K562 (cell line): ENCODE measurements at places on chromosomes 2 and 18. TPM values are rescaled to one million over a fixed set of nuclear protein-coding genes. Genes with fewer than 3 reads are reported as not detected.

Gene TGFA
- total RNA-seq: not detected in 2 replicates

Gene IL1RL2
- total RNA-seq: not detected in 2 replicates

Gene ZNF142
- total RNA-seq: 25.4 and 26.1 TPM in 2 replicates

Gene ARHGAP25
- 9.8 and 13.2 TPM in 2 replicates for total RNA-seq

Gene AFF3
- total RNA-seq: 0.02 and 0.11 TPM in 2 replicates

Gene GPR17
- not detected in 2 replicates for total RNA-seq

Gene DSC1
- not detected in 2 replicates for total RNA-seq

Gene SATB2
- 34.0 and 34.3 TPM in 2 replicates for total RNA-seq

Gene SCYGR4
- total RNA-seq: not detected in 2 replicates

Gene ELOA2
- total RNA-seq: not detected in 2 replicates

GRCh38 chr2:237262838-237263771 is 150.9 kb downstream of the COL6A3 start:
- DNase-seq: no peak
- H3K4me3 ChIP-seq: no peak overlapping the region
- no peaks in the 10 kb centered on the region for H3K4me1 ChIP-seq
- H3K27me3 ChIP-seq: peaks cover 6% of the 10 kb centered on the region; the same call in 1 of the 2 replicates

DNA sequence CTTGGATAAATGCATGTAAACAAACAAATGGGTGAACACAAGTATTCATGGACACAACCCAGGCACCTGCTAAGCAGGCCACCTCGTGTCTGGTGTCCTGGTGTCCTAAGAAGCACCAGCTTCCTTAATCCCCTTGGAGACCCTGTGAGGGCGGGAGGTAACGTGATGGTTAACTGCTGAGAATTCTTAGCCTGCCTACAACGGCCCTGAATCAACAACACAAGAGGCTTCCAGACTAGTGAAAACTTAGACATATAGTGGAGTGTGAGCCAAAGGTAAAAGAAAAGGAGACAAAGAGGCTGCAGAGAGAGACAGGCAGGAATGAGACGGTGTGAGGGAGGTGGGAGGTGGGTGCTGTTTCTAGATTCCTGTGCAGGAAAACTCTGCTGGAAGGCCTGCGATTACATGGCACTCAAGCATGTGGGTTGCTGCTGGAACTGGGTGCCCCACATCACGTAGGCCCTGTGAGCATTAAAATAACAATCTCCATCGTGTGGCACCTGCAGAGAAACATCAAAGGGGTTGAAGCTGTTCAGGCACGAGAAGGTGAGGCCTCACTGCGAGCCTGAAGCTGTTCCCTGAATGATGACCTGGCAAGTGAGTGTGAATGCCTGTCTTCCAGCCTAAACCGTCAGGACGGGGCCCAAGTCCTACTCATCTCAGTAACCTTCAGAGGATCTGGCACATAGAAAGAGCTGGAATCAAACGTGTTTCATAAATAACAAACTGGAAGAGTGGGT is 64.2 kb downstream of the RPL37A start:
- H3K27me3 ChIP-seq: peaks cover 24% of the 10 kb centered on the region
- no peaks in the 10 kb centered on the region for H3K36me3 ChIP-seq
- DNase-seq: no peak
- H3K4me1 ChIP-seq: no peaks in the 10 kb centered on the region

GRCh38 chr2:133586978-133587377 is 18.7 kb upstream of the NCKAP5 start:
- no peak for DNase-seq
- H3K4me1 ChIP-seq: no peaks in the 10 kb centered on the region
- H3K27me3 ChIP-seq: no peaks in the 10 kb centered on the region
- no peak overlapping the region for H3K4me3 ChIP-seq
- no peaks in the 10 kb centered on the region for H3K36me3 ChIP-seq

DNA sequence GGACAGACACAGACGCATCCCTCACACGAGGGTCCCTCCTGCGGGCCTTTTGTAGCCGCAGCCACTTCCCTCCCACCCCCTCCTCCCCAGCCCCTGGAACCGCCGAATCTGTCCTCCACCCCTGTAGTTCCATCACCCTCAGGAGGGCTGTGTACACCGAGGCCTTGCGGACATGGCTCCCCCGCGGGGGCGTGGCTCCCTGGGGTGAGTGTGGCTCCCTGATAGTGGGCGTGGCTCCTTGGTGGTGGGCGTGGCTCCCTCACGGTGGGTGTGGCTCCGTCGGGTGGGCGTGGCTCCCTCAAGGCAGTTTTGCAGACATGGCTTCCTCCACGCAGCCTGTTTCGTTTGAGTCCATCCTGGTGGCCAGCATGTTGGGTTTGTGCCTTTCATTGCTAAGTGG is 420.7 kb upstream of the SALL3 start:
- H3K4me1 ChIP-seq: no peaks in the 10 kb centered on the region
- H3K36me3 ChIP-seq: no peaks in the 10 kb centered on the region
- peak; percentile 84 for DNase-seq
- H3K27me3 ChIP-seq: no peaks in the 10 kb centered on the region
- H3K27ac ChIP-seq: no peak overlapping the region
- H3K4me3 ChIP-seq: no peak overlapping the region

DNA sequence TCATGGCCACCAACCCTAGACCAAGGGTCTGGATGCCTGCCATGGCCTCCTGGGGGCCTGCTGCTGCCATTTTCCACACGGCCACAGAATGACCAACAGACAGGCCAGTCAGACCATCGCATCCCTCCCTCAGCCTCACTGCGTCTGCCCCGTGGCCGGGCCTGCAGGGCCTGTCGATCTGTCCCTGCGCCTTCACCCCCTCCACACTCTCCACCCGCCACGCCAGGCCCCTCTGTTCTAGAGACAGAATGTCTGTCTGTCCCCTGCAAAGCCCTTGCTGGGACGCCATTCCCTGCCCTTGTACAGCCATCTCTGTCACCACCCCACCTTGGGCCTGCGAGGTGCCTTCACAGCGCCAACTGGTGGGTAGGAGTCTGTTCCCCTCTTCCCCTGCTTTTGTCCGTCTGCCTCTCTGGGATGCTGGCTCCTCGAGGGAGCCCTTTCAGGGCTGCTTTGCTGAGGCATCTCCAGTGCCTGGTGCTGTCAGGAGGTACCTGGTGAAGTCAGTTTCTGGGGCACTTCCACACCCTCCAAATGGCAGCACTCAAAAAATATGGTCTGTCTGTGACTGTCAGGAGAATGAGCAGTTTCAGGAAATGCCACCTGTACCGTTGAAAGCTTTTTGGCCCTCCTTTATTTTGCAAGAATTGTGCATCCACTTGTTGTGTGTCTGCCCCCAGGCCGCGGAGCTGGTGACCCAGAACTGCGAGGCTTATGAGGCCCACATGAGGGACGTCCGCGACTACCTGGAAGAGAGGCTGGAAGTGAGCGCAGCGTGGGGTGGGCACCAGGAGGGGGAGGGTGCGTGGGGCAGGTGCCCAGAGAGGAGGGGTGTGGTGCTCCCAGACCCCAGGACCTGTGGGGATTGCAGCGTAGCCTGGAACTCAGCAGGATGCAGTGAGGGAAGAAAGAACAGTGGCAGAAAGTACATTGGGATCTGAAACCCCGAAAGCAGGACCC is 6.7 kb upstream of the ESPNL start:
- H3K27ac ChIP-seq: no peak overlapping the region
- H3K36me3 ChIP-seq: peaks cover 17% of the 10 kb centered on the region; the same call in 2 of the 3 replicates
- H3K27me3 ChIP-seq: no peaks in the 10 kb centered on the region
- no peaks in the 10 kb centered on the region; the same call in 2 of the 3 replicates for H3K4me1 ChIP-seq
- no peak for DNase-seq
- no peak overlapping the region for H3K4me3 ChIP-seq

GRCh38 chr2:197045115-197045514 is 118.6 kb upstream of the PGAP1 start:
- no peaks in the 10 kb centered on the region for H3K36me3 ChIP-seq
- H3K27me3 ChIP-seq: no peaks in the 10 kb centered on the region
- no peaks in the 10 kb centered on the region for H3K4me1 ChIP-seq
- H3K27ac ChIP-seq: no peak overlapping the region
- no peak overlapping the region for H3K4me3 ChIP-seq

DNA sequence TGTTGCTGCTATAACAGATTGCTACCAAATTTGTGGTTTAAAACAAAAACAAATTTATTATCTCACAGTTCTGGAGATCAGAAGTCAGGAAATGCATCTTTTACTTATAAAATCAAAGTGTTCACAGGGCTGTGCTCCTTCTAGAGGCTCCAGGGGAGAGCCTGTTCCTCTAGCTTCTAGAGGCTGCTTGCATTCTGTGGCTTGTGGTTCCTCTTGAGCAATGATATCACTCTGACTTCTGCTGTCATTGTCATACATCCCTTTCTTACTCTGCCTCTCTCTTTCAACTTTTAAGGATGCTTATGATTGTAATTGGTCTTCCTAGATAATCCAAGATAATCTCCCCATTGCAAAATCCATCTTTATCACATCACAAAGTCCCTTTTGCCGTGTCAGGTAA is 6.1 kb upstream of the DCC start:
- DNase-seq: no peak
- H3K27ac ChIP-seq: no peak overlapping the region
- H3K27me3 ChIP-seq: no peaks in the 10 kb centered on the region
- no peak overlapping the region for H3K4me3 ChIP-seq

GRCh38 chr2:13522917-13523821 is 806.4 kb downstream of the TRIB2 start:
- DNase-seq: no peak
- H3K27ac ChIP-seq: no peak overlapping the region
- no peaks in the 10 kb centered on the region for H3K27me3 ChIP-seq
- H3K36me3 ChIP-seq: no peaks in the 10 kb centered on the region
- H3K4me3 ChIP-seq: no peak overlapping the region

GRCh38 chr18:23945416-23946079 is 69.0 kb upstream of the TTC39C start:
- H3K4me1 ChIP-seq: no peaks in the 10 kb centered on the region
- no peak overlapping the region for H3K27ac ChIP-seq
- H3K36me3 ChIP-seq: no peaks in the 10 kb centered on the region
- no peak for DNase-seq
- H3K27me3 ChIP-seq: no peaks in the 10 kb centered on the region; the same call in 1 of the 3 replicates

DNA sequence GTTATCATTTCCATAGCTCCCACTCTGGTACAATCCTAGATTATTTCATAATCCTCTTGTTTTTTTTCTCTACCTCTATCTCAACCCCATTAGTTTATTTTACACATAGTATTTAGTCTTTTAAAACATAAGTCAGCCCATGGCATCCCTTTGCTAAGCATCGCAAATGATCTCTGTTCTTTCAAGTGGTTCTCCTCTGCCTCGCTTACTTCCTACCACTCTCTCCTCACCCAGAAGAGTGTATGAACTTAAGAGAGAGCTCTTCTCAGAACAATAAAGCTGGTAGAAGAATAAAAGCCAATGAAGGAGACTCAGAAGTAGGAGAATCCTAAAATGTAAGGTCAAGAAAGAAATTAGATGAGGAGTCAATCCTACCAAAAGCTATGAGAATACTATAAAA is 12.2 kb upstream of the ITPRID2 start:
- no peaks in the 10 kb centered on the region for H3K36me3 ChIP-seq
- H3K4me3 ChIP-seq: no peak overlapping the region
- no peak for DNase-seq
- no peaks in the 10 kb centered on the region for H3K27me3 ChIP-seq
- no peaks in the 10 kb centered on the region; the same call in 2 of the 3 replicates for H3K4me1 ChIP-seq
- H3K27ac ChIP-seq: no peak overlapping the region

DNA sequence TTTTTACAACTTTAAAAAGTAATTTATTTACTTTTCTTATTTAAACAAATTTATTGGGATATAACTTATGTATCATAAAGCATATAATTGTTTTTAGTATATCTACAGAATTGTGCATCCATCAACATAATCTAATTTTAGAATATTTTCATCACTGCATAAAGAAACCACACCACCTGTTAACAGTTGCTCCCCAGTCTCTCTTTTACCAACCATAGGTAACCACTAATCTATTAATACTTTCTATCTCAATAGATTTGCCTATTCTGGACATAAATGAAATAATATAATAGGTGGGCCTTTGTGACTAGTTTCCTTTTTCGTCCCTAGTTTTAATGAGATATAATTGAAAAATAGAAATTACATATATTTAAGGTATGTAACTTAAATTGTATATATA is 90.6 kb downstream of the ADAM23 start:
- H3K4me3 ChIP-seq: no peak overlapping the region
- no peaks in the 10 kb centered on the region for H3K36me3 ChIP-seq
- H3K4me1 ChIP-seq: no peaks in the 10 kb centered on the region
- no peak for DNase-seq
- no peak overlapping the region for H3K27ac ChIP-seq

- no peaks in the 10 kb centered on the region for H3K27me3 ChIP-seq
- no peak overlapping the region for H3K27ac ChIP-seq
- H3K4me1 ChIP-seq: no peaks in the 10 kb centered on the region
- H3K4me3 ChIP-seq: no peak overlapping the region
These were observed 32.9 kb downstream of the FAP start for GRCh38 chr2:162210385-162210784.

DNA sequence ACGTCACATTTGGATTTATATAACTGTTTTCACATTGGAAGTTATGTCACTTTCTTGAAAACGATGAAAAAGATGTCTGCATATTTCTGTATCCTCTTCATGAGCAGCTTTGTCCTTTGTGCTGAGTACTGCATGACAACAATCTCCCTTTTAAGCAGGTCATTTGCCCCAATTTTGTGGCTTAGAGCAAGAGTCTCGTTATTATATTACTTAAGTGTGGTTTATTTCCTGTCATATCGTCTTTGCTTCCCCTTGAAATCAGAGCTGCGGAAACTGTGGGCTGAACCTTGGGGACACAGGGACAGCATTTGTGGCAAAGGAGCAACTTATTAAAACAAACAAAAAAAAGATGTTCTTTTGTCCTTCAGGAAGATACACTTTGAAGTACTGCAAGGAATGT is 254.0 kb upstream of the DSEL start:
- no peaks in the 10 kb centered on the region for H3K4me1 ChIP-seq
- no peaks in the 10 kb centered on the region for H3K27me3 ChIP-seq
- DNase-seq: no peak
- no peak overlapping the region for H3K27ac ChIP-seq
- no peak overlapping the region for H3K4me3 ChIP-seq
- no peaks in the 10 kb centered on the region for H3K36me3 ChIP-seq

DNA sequence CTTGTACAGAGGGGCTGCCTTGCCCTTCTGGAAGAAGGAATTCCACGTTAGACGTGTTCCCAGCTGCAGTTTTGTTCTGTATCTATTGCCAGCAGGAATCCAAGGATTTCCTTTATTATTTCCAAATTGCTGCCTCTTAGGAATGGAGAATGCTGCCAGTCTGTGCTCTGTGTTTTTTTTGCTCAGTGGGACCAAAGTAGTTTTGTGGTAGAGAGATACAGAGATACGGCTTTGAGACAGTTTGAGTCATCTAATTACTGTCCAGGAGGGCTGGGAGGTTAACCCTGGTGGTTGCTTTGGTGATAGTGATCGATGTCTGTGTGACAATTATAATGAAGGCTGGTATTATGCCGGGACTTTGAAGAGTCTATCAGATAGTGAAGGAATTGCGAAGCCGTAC is 26.3 kb downstream of the ASAP2 start:
- H3K4me3 ChIP-seq: no peak overlapping the region
- no peaks in the 10 kb centered on the region for H3K36me3 ChIP-seq
- H3K4me1 ChIP-seq: peaks cover 23% of the 10 kb centered on the region
- H3K27me3 ChIP-seq: peaks cover 40% of the 10 kb centered on the region
- no peak overlapping the region for H3K27ac ChIP-seq

GRCh38 chr2:69931832-69932595 is 17.1 kb downstream of the MXD1 start:
- no peak overlapping the region for H3K4me3 ChIP-seq
- H3K4me1 ChIP-seq: peaks cover 26% of the 10 kb centered on the region; the same call in 2 of the 3 replicates
- H3K27ac ChIP-seq: peak overlapping the region; percentile 29; the same call in 2 of the 3 replicates
- H3K36me3 ChIP-seq: peaks cover 73% of the 10 kb centered on the region
- H3K27me3 ChIP-seq: no peaks in the 10 kb centered on the region
- no peak for DNase-seq
